Tibial artery (tissue), 4 donors: ENCODE measurements at places on chromosomes 13 and 19.

DNA sequence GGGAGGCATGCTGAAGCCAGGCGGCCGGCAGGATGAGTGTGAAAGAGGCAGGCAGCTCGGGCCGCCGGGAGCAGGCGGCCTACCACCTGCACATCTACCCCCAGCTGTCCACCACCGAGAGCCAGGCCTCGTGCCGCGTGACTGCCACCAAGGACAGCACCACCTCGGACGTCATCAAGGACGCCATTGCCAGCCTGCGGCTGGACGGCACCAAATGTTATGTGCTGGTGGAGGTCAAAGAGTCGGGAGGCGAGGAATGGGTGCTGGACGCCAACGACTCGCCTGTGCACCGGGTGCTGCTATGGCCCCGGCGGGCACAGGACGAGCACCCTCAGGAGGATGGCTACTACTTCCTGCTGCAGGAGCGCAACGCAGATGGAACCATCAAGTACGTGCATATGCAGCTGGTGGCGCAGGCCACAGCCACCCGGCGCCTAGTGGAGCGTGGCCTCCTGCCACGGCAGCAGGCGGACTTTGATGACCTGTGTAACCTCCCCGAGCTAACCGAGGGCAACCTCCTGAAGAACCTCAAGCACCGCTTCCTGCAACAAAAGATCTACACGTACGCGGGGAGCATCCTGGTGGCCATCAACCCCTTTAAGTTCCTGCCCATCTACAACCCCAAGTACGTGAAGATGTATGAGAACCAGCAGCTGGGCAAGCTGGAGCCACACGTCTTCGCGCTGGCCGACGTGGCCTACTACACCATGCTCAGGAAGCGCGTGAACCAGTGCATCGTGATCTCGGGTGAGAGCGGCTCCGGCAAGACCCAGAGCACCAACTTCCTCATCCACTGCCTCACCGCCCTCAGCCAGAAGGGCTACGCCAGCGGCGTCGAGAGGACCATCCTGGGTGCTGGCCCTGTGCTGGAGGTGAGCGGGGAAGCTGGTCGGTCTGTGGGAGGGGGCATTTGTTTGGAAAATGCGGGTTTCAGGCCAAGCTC lies 26.4 kb downstream of the MYO9B start:
- H3K27ac ChIP-seq: no peak overlapping the region
- no peak for DNase-seq
- H3K27me3 ChIP-seq: no peaks in the 10 kb centered on the region
- H3K4me1 ChIP-seq: peaks cover 3% of the 10 kb centered on the region

DNA sequence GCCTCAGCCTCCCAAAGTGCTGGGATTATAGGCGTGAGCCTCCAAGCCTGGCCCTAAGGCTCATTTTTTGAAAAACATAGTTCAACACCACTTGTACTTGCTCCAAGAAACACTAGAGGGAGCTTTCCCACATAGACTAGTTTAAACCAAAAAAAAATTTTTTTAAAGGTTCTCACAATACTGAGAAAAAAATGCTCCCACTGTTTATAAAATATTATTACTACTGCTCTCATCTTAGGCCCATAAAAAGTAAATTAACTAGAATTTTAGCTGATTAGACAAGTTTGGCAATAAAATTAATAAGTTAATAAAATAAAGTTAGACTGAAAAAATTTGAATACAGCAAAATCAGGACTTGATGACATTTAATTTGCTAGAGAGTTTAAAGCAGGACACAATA lies 109.5 kb downstream of the TBC1D4 start:
- H3K27ac ChIP-seq: no peak overlapping the region
- DNase-seq: no peak
- H3K4me3 ChIP-seq: no peak overlapping the region
- H3K36me3 ChIP-seq: no peaks in the 10 kb centered on the region

DNA sequence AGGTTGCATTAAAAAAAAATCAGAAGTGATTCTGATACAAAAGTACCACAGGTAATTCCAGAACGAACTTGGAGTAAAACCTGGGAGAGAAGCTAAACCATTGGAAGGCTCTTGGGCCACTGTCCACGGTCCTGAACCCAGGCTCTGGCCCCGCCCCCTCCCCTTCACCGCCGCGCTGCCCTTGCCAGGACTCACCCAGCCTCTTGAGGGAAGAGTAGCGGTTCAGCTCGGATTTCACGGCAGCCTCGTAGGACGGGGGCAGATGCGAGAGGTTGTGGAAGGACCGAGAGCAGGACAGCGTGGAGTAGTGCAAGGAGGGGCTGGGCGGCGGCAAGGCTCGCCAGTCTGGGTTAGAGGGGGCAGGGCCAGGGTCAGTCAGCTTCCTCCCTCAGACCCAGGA lies 5.7 kb downstream of the SHISA7 start:
- H3K27me3 ChIP-seq: peaks cover 79% of the 10 kb centered on the region
- no peak for DNase-seq
- no peaks in the 10 kb centered on the region for H3K36me3 ChIP-seq
- H3K4me3 ChIP-seq: no peak overlapping the region
- H3K4me1 ChIP-seq: peaks cover 10% of the 10 kb centered on the region
- H3K27ac ChIP-seq: no peak overlapping the region

- H3K27ac ChIP-seq: no peak overlapping the region
- no peaks in the 10 kb centered on the region for H3K4me1 ChIP-seq
- H3K27me3 ChIP-seq: peaks cover 23% of the 10 kb centered on the region
Measured at GRCh38 chr13:99178636-99179035, 22.0 kb upstream of the UBAC2 start.
